Activated CD4-positive, alpha-beta T cell treated with anti-CD3 and anti-CD28 coated beads for 1 hour (primary cell): ENCODE measurements at places on chromosomes 5 and 9.

- no peak for DNase-seq
These were observed 56.2 kb downstream of the UBE2QL1 start for GRCh38 chr5:6504677-6505415.

- no peak for DNase-seq
These were observed 125.3 kb upstream of the SLC44A1 start for GRCh38 chr9:105119156-105119555.

GRCh38 chr9:118883411-118883810 is 485.8 kb downstream of the BRINP1 start:
- no peak for DNase-seq

DNA sequence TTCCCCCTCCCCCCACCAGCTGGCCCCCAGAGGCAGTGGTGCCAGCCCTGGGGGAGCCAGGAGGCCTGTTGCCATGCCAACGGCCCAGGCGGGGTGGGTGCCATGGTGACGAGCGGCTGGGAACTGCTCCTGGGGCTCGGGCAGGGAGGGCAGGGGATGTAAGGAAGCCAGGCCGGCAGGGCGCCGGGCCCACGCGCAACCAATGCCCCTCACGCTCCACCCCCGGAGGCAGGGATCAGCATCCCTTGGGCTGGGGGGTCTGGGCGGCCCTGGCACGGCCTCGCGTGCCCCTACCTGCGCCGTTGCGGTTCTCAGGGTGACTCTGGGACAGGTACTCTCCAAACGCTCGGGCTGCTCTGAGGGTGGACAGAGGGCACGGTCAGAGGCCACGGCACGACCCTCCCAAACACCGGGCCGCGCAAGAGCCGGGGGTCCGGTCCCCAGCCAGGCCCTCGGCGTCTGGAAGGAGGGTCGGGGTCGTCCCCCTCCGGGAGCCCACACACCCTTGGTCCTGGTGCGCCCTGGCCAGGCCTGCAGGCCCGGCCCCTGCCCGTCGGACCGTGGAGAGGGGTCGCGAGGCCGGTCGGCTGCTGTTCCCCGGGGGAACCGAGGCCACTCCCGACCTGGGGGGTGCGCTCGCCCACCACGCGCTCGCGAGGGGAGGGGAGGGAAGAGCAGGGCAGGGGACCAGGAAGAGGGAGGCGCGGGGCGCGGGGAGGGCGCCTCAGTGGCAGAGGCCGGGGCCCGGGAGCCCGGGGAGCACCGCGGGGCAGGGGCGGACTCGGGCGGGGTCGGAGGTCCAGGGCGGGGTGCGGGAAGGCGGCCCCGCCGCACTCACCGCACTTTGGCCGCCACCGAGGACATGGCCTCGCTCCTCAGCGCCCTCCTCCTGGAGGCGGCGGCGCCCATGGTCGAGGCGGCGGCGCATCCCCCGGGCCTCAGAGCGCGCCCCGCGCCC is 661 bp downstream of the NSMF start:
- no peak for DNase-seq

DNA sequence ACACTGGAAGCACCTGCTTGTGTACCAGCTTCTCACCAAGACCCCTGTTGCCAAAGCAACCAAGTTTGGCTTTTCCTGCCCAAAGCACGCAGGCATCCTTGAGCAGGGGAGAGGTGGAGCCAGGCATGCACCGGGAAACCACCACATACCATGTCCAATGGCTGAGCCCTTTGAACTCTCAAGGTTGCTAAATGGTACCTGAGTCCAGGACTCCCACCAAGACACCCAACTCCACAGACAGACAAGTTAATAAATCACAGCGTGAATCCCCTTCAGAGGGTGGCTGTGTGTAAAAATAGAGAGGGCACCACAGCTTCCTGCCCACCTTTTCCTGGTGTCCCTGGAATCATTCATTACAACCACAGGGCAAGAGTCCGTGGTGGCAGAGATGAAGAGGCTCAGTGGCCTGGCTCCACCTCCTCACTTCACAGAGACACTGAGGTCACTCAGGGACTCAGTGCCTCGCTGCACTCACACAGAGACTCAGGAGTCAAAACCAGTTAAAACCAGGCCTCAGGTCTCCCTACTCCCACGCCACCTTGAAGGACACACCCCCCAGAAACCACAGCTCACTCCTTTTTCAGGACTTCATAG is 143.7 kb downstream of the C5orf15 start:
- DNase-seq = no peak

DNA sequence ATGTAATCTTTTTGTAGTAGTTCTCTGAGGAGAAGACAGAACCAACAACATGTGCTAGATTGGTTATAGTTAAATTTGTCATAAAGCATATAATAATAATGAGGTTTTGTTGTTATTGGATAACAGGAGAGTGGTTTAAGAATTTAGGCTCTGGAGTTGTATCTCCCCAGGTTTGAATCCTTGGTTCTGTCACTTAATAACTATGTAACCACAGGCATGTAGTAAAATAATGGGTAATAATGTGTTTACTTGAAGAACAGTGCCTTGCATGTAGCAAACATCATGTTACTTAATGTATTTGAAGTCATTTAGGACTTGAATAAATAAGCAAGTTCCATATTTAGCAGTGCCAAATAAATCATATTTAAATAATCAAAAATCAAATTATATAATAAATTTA is 55.8 kb downstream of the NSD1 start:
- DNase-seq = no peak

DNA sequence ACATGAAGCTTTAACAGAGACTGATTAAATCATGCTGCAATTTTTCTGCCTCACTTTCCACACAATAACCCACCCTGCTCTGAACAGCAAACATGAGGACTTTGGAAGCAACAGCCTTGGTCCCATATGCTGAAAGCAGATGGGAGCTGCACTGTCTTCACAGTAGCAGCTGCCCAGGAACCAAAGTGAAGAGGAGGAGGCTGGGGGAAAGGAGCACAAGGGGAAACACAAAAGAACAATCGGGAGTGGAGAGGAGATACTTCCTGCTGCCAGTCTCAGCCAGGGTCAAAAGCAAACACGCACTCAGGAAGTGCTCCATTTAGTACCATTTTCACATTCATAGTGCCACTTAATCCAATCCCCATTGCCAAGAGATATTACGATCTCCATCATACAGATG is 183.3 kb upstream of the PUM3 start:
- no peak for DNase-seq

DNA sequence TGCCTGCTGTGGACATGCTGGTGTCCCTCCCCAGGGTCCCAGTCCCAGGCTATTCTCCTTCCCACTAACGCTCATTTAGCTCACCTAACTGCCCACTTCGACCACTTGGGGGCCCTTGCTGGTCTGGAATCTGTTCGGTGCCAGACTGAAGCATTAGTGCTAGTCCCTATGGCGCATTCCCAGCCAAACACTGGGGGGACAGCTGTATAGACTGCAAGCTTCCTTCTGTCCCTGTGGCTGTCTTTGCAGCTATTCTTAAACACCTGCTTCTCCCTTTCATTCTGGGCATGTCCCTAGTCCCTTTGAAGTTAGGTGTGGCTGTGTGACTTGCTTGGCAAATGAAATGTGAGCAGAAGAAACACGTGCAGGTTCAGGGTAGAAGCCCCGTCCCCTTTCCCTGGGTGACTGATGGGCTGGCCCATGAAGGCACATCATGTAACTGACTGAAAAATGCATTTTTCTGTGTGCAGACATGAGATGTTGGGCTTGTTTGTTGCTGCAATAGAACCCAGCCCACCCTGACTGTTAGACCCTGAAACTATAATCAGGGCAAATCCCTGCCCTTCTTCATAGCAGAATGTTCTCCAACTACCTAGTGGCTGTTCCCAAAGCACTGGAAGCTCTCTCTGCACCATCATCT is 134.4 kb downstream of the BARX1 start:
- DNase-seq = no peak

- DNase-seq = no peak
These were observed 19.3 kb downstream of the RASEF start for GRCh38 chr9:83043597-83043996.

GRCh38 chr5:93603793-93604643 is 21.0 kb downstream of the NR2F1 start:
- DNase-seq = no peak
